OCI-LY7 (cell line): ENCODE measurements at places on chromosomes 12 and 14.

DNA sequence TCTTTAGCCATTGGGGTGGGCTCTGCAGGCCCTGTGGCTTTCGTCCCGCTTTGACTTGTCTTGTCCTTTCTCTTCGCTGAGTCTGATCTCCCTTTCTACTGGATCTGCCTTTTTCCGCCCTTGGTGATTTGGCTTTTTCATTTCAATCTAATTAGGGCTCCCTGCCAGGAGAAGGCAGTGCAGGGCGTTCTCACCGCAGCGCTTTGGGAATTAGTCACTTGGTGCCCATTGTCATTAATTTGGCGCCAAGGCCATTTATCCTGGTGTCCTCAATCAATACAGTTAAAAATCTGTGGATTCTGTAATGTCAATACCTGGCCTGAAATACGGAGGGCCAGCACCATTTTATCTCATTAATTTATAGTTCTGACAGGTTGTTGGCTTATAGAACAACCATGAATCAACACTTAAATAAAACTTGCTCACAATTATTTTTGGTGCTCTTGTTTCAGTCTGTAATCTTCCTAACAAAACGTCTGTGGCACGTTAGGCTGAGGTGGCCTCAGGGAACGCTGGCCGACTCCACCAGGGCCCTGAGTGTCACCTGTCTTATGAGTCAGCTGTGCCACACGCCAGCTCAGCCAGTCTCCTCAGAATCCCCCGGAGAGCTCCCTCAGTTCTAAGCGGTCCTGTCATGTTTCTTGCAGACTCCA lies 115.7 kb downstream of the BEGAIN start:
- DNase-seq: no peak

GRCh38 chr12:12686472-12686871 lies 9.5 kb downstream of the GPR19 start:
- DNase-seq: no peak

DNA sequence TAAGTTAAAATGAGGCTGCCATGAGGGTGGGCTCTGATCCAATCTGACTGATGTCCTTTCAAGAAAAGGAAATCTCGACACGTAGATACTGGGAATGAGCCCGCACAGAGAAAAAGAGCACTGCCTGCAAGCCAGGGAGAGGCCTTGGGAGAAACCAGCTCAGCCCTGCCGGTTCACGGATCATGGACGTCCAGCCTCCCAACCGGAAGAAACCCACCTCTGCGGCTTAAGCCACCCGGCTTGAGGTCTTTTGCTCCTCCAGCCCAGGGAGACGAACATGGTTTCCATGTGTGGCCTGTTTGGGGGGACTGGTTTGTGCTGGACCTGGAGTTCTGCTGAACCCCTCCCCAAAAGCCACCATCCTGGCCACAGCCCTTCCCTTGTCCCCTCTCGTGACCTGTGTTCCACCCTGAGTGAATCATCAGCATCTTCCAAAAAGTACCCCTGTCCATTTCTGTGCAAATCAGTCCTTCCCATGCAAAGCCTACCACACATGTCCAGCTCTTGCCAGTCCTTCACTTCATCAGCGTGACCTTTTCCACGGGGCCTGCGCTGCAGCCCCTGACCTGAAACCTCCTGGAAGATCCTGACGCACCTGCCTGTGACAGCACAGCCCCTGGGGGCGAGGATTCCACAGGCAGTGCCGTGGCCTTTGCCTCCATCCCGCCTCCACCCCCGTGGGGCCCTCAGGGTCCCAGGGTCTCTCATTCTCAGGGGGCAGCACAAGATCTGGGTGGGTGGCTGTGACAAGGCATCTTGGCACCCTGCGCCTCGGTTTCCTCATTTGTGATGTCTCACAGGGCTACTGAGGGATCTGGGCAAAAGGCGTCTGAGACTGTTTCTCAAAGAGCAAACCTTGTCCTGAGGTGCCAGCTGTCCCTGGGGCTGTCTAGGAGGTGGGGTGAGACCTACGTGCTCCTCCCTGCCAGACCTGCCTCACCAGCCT lies 51.6 kb upstream of the GPR68 start:
- no peak for DNase-seq

- DNase-seq: no peak
Measured at GRCh38 chr12:81403348-81403747, 325.5 kb downstream of the ACSS3 start.

DNA sequence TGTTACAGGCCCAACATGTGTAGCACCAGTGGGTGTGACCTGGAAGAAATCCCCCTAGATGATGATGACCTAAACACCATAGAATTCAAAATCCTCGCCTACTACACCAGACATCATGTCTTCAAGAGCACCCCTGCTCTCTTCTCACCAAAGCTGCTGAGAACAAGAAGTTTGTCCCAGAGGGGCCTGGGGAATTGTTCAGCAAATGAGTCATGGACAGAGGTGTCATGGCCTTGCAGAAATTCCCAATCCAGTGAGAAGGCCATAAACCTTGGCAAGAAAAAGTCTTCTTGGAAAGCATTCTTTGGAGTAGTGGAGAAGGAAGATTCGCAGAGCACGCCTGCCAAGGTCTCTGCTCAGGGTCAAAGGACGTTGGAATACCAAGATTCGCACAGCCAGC lies 8.6 kb downstream of the BCL2L14 start:
- DNase-seq: no peak

GRCh38 chr14:38951451-38951850 lies 151.6 kb downstream of the SEC23A start:
- DNase-seq: no peak

DNA sequence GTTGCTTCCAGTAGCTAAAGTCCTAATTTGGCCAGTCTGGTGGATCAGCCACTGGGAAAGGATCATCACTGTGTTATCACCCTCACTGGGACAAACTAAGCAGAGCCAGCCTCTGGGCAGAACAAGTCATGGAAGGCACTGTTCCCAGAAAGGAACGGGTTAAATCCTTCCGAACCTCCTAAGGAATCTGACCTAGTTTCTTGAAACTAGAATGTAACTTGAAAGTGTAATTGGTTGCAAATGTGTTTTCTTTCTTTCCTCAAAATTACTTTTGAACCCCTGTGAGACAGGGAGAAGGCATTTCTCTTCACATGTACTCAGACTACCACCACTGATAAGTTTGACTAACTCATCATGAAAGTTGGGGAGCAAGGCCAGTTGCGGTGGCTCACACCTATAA lies 18.7 kb upstream of the KICS2 start:
- DNase-seq: no peak

DNA sequence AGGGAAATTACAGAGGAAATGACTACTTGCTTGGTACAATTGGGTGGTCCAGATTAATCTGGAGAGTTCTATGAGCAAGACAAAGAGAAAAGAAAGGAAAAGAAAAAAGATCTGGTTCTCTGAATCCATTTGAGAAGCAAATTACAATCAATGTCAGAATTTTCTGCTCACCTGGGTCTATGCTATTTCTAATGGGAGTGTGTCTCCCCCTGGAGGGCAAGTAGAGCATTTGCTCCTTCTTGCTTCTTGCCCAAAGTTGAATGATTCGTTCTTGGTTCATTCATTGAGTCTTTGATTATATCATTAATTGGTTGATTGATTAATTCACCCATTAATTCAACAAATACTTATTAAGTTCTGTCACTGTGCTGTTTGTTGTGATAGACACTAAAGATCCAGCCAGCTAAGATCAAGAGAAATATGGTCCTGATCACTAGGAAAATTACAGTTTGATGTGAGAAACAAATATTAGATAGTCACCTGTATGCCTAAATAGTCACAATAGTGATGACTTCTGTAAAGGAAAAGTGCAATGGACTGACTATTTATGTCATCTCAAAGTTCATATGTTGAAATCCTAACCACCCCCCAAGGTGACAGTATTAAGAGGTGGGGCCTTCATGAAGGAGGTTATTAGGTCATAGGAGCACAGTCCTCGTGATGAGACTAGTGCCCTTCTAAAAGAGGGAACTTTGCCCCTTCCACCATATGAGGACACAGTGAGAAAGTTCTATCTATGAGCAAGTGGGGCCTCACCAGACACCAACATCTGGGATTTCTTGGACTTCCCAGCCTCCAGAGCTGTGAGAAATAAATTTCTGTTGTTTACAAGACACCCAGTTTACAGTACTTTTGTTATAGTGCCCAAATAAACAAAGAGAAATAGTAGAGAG lies 8.0 kb upstream of the ASB8 start:
- peak; percentile 76 for DNase-seq

DNA sequence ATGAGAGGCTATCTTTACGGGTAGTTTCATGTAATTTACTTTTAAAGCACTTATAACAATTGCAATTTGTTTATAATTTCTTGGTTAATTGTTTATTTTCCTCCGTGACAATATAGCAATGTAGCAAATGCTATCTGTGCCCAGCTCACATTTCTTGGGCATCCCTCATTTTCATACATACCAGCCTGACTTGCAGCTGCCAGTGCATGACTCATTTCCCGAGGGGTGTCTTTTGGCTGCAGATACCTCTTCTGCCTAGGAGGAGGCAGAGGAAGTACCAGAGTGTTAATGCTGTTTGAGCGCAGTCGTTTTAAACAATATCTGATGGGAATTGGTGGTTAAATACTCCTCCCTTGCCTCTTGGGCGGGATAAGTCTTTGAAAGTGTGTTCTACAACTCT lies 104.2 kb upstream of the ABCD2 start:
- no peak for DNase-seq
